RWPE2 (cell line): ENCODE measurements at places on chromosomes 3 and 15.
A peak's percentile ranks its signal among the peaks of the same experiment; 100 is the strongest.

DNA sequence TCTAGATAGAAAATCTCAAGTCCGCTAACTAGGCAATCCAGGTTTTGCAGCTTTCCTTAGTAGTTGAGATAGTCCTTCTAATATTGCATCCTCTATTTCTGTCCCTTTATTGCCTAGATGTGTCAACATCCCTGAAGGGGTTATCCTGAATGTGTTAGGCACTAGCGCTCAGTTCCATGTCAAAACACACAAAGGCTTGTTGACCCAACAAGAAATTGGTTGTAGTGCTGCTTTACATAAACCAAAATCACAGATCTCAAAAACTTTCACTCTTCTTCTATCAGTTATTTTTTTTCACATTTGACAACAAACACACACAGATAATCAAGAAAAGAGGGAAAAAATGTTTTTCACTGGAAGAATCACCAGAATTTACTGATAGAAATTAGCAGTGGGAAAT lies 51.4 kb upstream of the SOX2 start:
- no peak overlapping the region for H3K27ac ChIP-seq
- no peaks in the 10 kb centered on the region for H3K4me1 ChIP-seq
- no peaks in the 10 kb centered on the region for H3K36me3 ChIP-seq
- H3K27me3 ChIP-seq, result no peaks in the 10 kb centered on the region
- no peak overlapping the region for H3K4me3 ChIP-seq

GRCh38 chr3:60250206-60250605 lies 1001.0 kb downstream of the FHIT start:
- no peaks in the 10 kb centered on the region for H3K4me1 ChIP-seq
- H3K27ac ChIP-seq, result no peak overlapping the region
- DNase-seq, result no peak
- no peaks in the 10 kb centered on the region for H3K36me3 ChIP-seq

DNA sequence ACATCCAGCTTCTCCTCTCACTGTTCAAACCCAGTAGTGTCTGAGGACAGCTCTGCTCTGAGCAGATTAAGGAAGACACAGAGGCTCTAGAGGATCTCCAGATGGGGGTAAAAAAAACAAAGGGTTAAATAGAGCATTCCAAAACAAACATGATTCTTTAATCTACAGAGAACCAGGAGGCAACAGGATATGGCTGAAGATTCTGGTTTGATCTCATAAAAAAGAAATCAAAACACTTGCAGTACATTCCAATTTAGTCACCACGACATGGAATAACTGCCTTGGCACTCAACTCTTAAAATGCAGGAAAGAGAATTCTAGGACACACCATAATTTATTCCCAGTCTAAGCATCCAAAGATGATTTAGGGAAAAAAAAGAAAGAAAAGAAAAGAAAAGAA lies 32.0 kb downstream of the TM4SF4 start:
- H3K4me1 ChIP-seq, result no peaks in the 10 kb centered on the region
- DNase-seq, result no peak
- no peaks in the 10 kb centered on the region for H3K27me3 ChIP-seq
- H3K4me3 ChIP-seq, result no peak overlapping the region

DNA sequence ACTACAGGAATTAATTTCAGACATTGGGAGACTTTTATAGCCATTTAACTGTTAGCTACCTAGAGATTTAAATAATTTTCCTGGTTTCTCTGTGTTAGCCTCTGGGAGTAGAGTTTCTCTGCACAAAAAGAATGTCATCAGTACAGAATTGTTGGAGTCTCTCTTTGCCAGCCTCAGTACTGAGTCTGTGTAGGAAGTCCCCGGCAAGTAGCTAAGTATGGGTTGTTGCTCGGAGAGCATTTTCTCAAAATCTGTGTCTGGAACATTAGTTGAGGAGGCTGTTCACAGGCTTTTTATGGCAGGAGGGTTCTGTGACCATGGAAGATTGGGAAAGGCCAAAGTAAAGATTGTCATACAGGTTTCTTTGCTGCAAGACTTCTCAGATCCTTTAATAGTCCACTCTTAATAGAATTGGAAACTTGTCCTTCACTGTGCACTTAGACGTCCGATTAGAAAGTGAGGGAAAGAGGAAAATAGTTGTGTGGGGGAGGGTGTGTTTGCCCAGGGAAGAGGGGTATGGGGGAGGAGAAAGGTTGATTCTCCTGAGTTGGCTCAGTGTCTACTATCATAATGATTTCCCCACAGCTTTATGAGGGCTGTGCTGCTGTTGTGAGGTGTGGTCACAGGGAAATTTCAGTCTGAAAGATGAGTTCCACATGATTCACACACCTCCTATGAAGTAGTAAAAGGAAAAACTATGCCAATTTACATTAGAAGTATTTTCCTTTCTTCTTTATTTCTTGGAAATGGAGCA lies 207.1 kb downstream of the PTPRG start:
- H3K36me3 ChIP-seq, result no peaks in the 10 kb centered on the region
- no peaks in the 10 kb centered on the region for H3K27me3 ChIP-seq
- H3K4me1 ChIP-seq, result peaks cover 4% of the 10 kb centered on the region
- H3K4me3 ChIP-seq, result no peak overlapping the region

DNA sequence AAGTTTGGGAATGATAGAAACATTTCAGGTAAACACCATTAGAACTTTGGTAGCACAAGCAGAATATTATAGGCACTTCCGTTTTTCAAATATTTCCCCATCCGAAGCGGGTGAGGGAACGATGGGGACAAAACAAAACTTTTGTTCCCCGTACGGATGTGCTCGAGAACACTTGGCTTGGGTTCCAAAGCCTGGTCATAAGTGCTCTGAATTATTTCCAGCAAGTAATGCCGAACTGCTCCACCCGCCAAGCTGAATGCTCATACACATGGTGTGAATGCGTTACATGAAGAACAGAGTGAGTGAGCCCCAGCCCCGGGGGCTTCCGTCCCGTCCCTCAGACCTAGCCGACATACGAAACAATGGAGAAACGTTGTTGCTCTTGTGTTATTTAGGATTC lies 438.2 kb upstream of the ARRDC4 start:
- no peaks in the 10 kb centered on the region for H3K36me3 ChIP-seq
- DNase-seq, result no peak
- H3K4me1 ChIP-seq, result no peaks in the 10 kb centered on the region

DNA sequence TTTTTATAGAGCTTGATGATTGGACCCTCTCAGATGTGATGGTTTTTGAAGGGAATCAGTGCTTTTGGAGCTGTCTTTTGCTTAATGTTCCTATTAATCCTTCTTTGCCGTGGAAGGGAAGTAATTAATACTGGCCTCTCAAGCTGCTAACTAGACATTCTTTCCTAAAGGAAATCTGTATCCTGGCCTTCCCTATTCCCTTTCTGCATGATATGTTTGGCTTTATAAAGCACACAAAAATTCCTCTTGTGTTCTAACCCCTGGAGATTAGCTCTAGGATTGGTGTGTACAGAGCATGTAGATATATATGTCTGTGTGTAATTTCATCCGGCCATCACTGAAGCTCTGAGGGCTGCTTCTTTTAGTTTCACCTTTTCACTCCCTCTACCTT lies 6.9 kb downstream of the ATXN7 start:
- no peaks in the 10 kb centered on the region for H3K27me3 ChIP-seq
- no peak overlapping the region for H3K27ac ChIP-seq
- H3K36me3 ChIP-seq, result peaks cover 6% of the 10 kb centered on the region
- no peak overlapping the region for H3K4me3 ChIP-seq
- H3K4me1 ChIP-seq, result peaks cover 14% of the 10 kb centered on the region

DNA sequence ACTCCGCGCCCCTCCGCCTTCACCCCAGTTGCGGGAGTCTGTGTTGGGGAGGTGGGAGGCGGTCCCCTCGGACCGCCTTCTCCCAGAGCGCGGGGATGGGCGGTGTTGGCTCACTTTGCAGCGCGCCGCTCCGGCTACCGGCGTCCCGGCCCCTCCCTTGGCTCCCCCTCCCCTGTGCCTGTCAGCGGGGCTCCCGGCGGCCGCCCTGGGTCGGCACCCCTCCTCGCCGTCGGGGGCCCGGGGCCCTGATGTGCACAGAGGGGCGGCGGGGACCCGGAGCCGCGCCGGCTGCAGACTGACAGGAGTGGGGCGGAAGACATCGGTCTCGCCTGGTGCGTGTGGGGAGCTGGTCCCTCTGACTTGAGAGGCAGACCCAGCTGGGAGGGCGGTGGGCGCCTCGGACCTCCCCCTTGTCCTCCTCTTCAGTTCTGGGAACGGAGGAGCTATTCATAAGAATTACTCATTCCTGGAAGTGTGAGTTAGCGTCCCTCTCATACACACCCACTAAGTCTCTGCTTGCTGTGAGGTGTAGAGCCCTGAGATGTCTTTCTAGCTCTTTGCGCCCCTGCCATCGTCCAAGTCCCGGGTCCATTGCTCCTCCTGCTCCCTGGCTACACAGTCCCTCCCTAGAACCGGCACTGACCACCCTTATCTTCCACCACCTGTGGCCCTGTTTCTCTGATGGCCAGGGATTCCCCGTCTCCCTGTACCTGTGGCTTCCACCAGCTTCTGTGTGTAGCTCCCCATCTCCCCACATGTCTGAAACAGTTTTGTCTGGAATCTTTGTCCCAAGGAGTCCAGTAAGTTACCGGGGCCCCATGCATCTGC lies 42.3 kb upstream of the ROPN1 start:
- H3K27ac ChIP-seq, result no peak overlapping the region
- H3K27me3 ChIP-seq, result peaks cover 89% of the 10 kb centered on the region
- H3K4me1 ChIP-seq, result no peaks in the 10 kb centered on the region

- no peaks in the 10 kb centered on the region for H3K27me3 ChIP-seq
- no peak for DNase-seq
- H3K4me1 ChIP-seq, result no peaks in the 10 kb centered on the region
Observed at GRCh38 chr3:176521531-176522175, 675.6 kb downstream of the TBL1XR1 start.

- peaks cover 16% of the 10 kb centered on the region for H3K4me1 ChIP-seq
- peak overlapping the region; percentile 81 for H3K4me3 ChIP-seq
- H3K27ac ChIP-seq, result no peak overlapping the region
- H3K27me3 ChIP-seq, result no peaks in the 10 kb centered on the region
- DNase-seq, result no peak
- peaks cover 53% of the 10 kb centered on the region for H3K36me3 ChIP-seq
Observed at GRCh38 chr15:97962263-97962662, 1.8 kb downstream of the ARRDC4 start.

DNA sequence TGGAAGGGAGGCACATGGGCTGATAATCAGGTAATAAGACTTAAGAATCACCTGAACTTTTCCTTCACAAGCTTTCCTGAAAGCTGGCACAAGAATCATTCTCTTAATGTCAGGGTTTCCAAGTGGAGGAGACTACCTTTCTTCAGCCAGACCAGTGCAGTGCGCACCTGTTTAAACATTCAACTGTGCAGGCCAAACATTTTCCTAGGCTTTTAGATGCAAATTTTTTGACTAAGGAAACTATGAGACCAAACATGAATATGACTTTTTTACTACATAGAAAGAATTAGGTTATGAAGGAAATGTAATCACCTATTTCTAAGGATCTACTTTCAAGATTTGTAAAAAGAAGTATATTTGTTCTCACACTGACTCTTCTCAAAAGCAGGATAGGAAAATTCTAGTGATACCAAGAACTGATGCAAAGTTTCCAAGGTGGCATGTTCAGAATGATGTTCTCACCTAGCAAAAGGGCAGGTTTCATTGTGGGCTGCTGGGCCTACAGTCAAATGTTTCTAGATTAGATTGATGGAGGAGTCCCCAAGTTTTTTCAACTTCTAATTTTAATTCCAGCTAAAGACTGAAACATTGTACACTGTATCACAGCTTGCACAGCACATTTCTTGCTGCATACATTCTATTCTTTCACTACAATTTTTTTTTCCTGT lies 339.1 kb downstream of the TIGIT start:
- no peak for DNase-seq
- H3K27ac ChIP-seq, result no peak overlapping the region
- no peaks in the 10 kb centered on the region for H3K4me1 ChIP-seq
- no peak overlapping the region for H3K4me3 ChIP-seq
- no peaks in the 10 kb centered on the region for H3K36me3 ChIP-seq

DNA sequence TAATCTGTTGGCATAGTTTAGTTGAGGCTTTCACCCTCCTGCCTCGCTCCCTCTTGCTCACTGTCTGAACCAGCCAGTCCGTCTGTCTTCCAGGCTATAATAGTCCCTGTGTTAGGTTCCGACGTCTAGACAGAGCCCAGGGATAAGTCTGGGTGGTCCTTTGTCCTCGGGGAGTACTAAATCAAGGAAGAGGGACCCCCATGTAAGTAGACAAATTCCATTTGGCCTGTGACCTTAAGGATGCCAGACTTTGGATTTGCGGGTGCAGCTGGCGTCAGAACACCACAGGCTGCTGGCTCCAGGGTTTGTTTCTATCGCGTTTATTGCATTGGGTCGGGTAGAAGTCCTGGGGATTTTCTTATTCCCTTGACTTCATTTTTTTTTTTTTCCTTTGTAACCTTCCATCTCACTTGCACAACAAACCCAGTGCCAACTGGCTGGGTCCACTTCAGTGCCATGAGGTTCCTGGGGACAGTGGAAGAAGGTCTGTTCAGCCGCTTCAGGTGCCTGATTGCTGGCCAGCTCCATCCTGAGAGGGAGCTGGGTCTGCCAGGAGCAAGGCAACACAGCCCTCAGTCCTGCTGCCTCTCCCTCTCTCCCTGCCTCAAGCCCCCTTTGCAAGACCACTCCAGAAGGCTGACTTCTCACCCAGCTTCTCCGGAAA lies 95.4 kb upstream of the KLHL25 start:
- H3K4me1 ChIP-seq, result no peaks in the 10 kb centered on the region
- H3K36me3 ChIP-seq, result no peaks in the 10 kb centered on the region
- no peak overlapping the region for H3K27ac ChIP-seq

- no peaks in the 10 kb centered on the region for H3K4me1 ChIP-seq
- peaks cover 9% of the 10 kb centered on the region for H3K27me3 ChIP-seq
- H3K27ac ChIP-seq, result no peak overlapping the region
- H3K4me3 ChIP-seq, result no peak overlapping the region
Observed at GRCh38 chr3:73326396-73326795, 264.9 kb downstream of the EBLN2 start.

DNA sequence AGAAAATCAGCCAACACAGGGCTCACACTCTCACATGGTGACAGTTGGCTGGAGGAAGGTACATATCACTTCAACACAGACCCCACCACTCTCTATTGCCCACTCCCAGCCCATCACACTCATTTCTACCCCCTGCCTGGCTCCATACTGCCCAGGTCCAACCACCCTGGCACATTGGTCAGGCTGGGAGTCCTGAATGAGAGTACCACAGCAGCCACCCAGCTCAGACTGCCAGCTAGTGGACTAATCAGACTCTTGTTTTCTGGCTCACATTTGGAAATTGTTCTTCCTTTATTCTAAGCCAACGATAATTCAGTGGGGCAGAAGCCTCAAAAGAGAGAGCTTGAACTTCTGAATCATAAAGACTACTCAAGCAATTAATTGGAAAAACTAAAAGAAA lies 20.0 kb downstream of the MRPL46 start:
- peaks cover 5% of the 10 kb centered on the region for H3K27me3 ChIP-seq
- H3K4me1 ChIP-seq, result no peaks in the 10 kb centered on the region
- no peaks in the 10 kb centered on the region for H3K36me3 ChIP-seq
- no peak overlapping the region for H3K27ac ChIP-seq

- H3K36me3 ChIP-seq, result no peaks in the 10 kb centered on the region
- no peak overlapping the region for H3K27ac ChIP-seq
- H3K4me3 ChIP-seq, result no peak overlapping the region
- H3K27me3 ChIP-seq, result peaks cover 18% of the 10 kb centered on the region
- DNase-seq, result no peak
- H3K4me1 ChIP-seq, result no peaks in the 10 kb centered on the region
Observed at GRCh38 chr15:55736756-55737155, 6.2 kb downstream of the PRTG start.
